Activated T-cell treated with anti-CD3 and anti-CD28 coated beads, Interleukin-2, amount 50 U/mL, for 4 hours (primary cell): ENCODE measurements at places on chromosomes 16 and 17.

GRCh38 chr16:79272141-79272577, 328.4 kb downstream of the MAF start:
- peak; percentile 39 for DNase-seq

GRCh38 chr16:30738984-30739951, 9.0 kb upstream of the PHKG2 start:
- DNase-seq, result no peak

DNA sequence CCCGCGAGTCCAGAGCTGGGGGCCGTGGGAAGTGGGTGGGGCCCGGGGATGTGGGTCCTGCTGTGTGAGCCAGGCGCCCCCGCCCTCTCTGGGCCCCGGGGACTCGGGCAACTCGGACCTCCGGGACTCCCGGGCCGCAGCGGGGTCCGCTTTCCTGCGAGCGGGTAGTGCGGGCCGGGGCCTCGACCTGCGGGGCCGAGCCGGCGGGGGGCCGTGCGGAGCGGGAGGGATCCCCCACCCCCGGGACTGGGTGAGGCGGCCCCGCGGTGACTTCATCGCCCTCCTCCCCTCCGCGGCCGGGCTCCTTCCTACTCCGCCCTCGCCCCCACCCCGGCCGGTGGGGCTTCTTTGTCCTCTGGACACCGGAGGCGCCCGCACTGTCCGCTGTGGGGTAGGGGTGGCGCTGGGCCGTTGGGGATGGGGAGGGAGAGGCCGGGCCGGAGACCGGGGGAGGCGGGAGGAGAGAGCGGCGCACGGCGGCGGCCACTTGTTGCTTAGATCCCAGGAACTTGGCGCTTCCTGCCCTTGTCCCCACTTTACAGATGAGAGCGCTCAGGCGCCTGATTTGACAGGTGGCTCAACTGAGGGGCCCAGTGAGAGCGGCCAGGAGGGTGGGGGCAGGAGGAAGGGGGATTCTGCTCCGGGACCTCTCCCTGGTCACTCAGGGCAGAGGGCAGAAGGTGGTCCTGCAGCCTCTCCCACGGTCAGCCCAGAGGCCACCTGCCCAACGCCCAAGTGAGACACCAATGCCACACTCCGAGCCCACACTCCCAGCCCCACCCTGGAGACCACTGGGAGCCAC, 874 bp downstream of the CMTM3 start:
- DNase-seq, result peak; percentile 30

DNA sequence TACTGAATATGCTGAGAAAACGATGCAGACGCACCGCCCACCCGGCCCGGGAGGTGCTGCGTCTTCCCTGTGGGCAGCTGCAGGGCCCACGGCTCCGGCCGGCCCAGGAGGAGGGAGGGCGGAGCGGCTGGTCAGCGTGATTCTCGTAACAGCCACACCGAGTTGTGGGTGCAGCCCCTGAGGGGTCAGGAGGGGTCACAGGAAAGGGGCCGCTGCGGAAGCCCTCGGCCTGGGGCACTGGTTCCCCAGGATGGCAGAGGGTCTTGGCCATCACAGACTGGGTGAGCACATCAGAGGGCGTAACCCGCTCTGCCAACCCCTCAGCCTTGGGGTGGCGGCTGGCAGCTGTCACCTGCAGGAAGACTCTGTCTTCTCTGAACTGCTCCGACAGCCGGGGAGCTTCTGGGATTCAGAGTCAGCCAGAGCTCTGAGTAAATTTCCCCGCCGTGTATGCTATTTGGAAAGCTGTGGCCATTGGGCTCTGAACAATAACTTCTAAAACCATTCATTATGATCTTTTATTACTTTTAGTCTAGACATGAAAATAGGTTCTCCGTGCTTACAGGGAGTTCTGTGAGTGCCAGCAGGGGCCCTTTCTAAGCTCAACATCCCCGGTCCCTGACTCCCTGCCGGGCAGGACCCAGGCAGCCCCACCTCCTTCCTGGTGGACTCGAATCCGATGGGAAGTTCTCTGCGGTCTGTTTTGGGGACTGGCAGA, 87.4 kb upstream of the CHMP6 start:
- no peak for DNase-seq

DNA sequence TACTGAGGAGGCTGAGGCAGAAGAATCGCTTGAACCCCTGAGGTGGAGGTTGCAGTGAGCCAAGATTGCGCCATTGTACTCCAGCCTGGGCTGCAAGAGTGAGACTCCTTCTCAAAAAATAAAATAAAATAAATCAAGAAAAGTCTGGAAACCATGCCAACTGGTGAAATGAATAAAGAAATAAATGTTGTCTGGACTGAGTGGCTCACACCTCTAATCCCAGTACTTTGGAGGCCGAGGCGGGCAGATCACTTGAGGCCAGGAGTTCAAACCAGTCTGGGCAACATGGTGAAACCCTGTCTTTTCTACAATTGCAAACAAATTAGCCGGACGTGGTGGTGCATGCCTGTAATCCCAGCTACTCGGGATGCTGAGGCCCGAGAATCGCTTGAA, 744 bp upstream of the LRRC37A3 start:
- DNase-seq, result no peak

DNA sequence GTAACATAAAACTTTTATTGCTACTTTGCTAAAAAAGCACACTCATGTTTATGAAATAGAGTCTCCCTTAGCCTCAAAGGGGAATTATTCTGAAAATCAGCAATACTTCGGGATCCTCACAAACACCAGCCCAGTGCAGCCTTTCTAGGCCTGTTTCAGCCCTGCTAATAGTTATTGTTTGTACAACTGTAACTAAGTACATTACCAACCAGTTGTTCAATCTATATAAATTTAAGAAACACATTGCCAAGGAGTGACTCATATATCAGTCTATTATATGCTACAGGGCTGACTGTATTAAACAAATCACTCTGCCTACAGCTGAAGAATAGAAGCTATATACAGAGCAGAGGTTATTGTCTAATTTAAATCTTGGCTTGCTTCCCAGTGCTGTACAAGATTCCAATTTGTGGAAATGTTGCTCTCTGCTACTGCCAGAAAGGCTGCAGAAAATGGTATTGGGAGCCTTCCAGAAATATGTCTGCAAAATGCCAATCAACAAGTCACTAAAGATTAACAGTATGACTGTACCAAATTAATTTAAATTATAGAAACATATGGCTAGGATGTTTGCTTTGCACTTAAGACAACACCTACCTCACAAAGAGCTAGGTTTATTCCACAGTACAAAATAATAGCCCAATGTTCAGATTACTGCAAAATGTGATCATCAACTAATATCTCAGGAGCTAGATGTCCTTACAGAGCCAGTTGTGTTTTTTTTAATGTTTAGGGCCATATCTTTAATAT, 49.7 kb downstream of the TOX3 start:
- no peak for DNase-seq
